Nucleus accumbens (tissue), 56 donors: ENCODE measurements at places on chromosomes 2 and 18.

- DNase-seq, result no peak
These were observed 215.4 kb upstream of the ITGA4 start for GRCh38 chr2:181241797-181242196.

GRCh38 chr2:138390316-138390945 is 111.1 kb upstream of the SPOPL start:
- DNase-seq, result no peak

DNA sequence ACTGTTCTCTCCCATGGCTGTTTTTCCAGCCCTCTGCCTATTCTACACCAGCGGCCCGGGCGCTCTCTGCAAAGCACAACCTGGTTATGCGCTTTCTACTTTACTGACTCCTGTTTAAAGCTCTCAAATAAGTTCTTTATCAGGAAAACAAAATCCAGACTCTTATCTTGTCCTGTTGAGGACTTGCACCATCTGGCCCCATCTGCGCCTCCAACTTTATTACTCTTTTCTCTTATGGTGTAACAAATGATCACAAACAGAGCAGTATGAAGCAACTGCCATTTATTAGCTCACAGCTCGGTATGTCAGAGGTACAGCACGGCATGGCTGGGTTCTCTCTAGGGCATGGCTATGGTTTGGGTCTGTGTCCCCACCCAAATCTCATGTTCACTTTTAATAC is 236.5 kb upstream of the NT5C1B start:
- DNase-seq, result no peak

DNA sequence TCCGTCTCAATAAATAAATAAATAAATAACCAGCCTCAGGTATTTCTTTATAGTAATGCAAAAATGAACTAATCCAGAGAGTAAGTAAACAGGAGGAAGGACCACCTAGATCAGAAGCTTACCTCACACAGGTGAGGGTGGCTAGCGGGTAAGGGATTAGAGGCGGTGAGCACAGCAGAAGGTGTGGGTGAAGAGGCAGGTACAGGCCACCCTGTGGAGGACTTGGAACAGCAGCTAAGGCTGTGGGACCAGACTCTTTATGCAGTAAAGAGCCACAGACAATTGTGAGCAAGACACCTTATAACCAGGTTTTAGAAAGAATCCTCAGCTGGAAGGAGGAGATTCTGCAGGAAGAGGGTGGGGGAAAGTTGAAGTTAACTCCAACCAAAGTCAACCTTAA is 34.2 kb upstream of the TTR start:
- DNase-seq, result no peak

- no peak for DNase-seq
These were observed 10.9 kb upstream of the HOXD1 start for GRCh38 chr2:176177580-176178037.

DNA sequence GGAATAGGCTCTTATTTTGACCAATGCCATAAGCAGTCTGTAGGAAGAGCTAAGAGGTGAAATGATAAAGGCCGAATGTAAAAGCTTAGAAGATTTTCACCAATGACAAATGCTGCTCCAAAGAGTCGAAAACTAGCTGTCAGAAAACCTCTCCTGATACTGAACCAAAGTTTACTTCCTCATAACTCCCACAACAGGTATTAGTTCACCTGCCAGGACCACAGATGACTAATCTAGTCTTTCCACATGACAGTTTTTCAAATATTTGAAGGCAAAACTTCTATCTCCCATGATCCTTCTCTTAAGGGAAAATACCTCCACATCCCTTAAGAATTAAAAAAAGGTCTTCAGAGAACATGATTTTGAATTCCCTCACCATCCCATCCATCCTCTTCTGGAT is 473.2 kb upstream of the SPHKAP start:
- no peak for DNase-seq

DNA sequence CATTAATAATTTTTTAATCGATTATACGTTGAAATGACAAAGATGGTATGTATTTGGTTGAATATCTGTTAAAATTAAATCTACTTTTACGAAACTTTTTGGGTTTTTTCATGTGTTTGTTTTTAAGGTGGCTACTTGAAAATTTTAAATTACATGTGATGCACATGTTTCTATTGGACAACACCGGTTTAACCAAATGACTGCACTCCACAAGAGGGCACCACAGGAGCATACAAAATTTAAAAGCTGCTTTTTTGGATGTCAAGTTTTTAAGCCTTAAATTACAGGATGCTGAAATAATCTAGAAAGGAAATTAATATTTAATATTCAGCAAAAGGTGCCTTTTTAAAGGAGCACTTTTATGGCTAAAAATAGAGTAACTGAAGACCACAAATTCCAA is 98.7 kb downstream of the ACVR1 start:
- DNase-seq, result no peak

DNA sequence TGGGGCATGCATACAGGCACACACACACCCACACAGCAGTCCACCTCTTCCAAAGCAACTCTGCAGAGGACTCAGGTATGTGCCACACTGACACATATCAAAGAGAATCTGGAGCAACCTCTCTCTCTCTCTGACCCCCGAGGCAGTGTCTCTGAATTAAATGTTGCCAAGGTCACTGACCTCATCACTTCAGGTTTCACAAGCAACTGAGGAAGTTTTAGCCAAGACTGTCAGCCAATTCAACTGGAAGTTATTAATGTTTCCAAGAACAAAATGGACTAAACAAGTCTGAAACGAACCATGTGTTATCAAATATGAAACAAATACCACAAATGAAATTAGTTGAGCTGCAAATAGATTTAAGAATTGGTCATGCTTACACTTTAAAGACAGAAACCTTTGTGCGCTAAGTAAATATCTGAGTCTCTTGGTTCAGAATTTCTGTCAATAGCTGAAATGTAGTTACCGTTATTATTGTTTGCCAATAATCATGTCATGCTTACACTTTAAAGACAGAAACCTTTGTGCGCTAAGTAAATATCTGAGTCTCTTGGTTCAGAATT is 86.1 kb downstream of the SLC25A12 start:
- no peak for DNase-seq

- DNase-seq, result no peak
These were observed 206.1 kb downstream of the ZFP36L2 start for GRCh38 chr2:43020296-43020695.

DNA sequence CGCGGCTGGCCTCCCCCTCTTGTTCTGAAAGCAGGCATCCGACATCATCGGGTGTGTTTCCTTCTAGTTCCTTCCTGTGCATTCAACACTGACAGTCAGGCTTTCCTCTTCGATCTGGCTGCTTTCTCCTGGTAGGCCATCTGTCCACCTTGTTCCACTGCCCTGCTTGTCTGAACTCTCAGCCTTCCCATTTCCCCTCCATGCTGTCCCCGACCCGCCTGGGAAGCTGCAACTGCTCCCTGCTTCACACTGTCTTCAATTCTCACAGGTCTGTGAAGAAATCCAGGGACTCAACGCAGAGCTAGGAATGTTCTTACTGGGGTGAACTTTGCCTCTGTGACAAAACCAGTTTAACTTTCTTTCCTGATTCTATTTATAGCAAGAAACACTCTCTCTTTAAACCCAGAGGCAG is 43.0 kb downstream of the KIF3C start:
- DNase-seq, result no peak

- DNase-seq, result no peak
These were observed 45.1 kb upstream of the FHL2 start for GRCh38 chr2:105443617-105444598.

GRCh38 chr2:102186791-102187495 is at the start of gene IL1RL2:
TSS of gene IL1RL2 (plus strand) at chr2:102187023. CDS start at chr2:102187868, 845 bp downstream.
- peak; percentile 32 for DNase-seq

GRCh38 chr2:66346231-66346664 is 88.7 kb upstream of the MEIS1 start:
- DNase-seq, result no peak

- no peak for DNase-seq
These were observed 74.4 kb downstream of the TMEM18 start for GRCh38 chr2:602571-603359.

DNA sequence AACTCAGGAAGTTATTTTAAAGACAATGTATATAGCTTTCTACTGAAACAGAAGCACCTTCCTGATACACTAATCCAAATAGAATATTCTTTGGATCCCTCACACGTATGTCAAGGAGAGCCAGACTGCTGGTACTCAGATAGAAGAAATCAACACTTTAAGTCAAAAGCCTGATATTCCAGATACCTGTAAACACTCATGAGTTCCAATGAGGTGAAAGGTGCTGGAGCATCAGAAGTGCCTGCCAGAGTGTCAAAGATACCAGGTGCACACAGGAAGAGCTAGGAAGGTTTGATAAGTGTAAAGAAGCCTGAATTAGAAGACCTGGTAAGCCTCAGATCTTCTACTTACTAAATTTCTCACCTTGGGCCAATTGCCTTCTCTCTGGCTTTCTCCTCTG is 226.3 kb upstream of the SP5 start:
- no peak for DNase-seq

DNA sequence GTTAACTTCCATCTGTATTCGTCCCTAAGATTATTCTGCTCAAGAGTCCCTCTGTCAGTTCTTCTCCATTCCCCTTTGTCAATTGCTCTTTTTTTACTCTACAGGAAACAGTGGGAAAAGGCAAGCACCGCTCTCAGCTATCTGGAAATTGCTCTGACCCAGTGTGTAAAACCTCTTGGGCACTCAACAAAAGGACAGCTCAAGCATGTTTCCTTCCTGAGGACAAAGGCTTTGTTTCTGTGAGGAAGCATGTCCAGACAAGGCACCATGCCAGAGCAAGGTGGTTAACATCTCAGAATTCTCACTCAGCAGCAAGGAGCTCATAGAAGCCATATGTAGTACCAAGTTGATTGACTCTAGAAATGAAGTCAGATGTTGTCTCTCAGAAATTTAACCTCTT is 735.6 kb downstream of the TSN start:
- DNase-seq, result no peak

- DNase-seq, result no peak
These were observed 33.6 kb upstream of the EFEMP1 start for GRCh38 chr2:55957142-55957541.

DNA sequence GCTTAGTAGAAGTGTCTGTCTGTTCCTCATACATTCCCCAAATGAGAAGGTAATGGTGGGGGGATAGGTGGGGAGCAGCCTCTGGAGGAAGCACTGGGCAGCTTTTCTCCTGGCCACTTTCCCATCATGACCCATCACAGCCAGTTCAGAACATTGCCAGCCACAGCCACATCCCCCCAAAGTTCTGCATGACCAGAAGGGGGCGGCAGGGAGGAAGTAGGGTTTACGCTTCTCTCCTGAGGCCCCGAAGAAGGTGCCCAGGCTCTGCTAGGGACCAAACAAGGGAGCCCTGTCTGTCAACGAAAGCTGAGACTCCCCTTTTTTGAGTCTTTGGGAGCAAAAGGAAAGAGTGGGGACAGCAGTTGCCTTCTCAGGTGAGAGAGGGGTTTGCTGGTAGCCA is 7.7 kb downstream of the IGFBP5 start:
- DNase-seq, result no peak

DNA sequence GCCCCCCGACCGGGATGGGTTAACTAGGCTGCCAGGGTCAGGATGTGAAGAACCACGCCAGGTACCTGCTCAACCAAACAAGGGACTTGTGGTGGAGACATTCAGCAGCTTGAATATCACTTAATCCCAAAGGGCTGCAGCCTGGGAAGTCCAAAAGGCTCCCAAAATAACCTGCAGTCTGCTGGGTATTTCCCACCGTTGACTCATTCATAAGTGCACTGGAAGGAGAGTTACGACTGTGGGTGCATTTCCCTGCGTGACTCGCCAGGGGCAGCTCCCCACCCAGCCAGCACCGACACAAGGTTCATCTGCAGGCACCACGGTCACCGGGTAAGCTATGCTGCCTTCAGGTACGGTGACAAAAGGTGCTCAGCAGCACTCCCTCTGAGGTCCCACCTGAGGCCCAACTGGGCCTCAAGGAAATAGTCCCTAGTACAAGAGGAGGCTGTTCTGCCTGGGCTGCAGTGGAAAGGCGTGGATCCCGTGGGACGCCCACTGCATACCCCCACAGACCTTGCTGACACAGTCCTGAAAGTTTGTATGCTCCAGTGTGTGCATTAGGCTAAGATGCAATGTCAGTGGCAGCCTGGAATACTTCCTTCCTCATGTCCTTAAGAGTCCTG is 86.5 kb downstream of the UXS1 start:
- DNase-seq, result no peak

GRCh38 chr2:8893978-8894820 is 56.8 kb upstream of the KIDINS220 start:
- no peak for DNase-seq
